Activated naive CD4-positive, alpha-beta T cell treated with anti-CD3 and anti-CD28 coated beads, Interleukin-2, amount 50 U/mL, for 16 hours (primary cell): ENCODE measurements at places on chromosomes 16 and 17.

DNA sequence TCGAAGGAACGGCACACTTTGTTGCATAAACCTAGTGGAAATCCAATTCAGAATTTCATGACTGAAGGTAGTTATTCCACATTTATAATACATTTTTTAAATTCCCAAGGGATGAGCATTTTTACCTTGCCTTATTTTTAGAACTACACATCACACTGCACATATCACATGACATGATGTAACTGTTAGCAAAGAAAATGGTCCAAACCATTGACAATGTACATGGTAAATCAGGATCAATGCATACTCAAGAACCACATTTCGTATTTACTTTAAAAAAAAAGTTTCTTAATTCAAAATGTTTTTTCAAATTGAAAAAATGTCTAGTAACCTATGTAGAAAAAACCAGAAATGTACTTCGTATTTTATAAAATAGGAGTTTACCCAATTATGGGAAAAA, 2.5 kb downstream of the KANSL1 start:
- DNase-seq = no peak

DNA sequence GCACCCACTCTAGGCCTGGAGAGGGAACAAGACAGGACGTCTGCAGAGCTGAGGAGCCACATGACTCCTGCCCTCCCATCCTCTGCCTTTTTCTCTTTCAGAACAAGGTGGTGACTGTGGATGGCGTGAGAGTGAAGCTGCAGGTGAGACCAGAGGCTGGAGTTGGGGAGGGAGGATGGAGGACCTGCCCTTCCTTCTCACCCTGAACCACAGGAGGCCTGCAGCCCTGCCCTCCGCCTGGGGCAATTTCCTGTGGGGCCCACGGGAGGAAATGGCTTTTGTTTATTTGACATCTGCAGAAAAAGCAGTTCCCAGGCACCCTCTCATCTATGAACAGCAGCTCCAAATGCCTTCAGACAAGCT, 5.1 kb downstream of the RAB37 start:
- no peak for DNase-seq

DNA sequence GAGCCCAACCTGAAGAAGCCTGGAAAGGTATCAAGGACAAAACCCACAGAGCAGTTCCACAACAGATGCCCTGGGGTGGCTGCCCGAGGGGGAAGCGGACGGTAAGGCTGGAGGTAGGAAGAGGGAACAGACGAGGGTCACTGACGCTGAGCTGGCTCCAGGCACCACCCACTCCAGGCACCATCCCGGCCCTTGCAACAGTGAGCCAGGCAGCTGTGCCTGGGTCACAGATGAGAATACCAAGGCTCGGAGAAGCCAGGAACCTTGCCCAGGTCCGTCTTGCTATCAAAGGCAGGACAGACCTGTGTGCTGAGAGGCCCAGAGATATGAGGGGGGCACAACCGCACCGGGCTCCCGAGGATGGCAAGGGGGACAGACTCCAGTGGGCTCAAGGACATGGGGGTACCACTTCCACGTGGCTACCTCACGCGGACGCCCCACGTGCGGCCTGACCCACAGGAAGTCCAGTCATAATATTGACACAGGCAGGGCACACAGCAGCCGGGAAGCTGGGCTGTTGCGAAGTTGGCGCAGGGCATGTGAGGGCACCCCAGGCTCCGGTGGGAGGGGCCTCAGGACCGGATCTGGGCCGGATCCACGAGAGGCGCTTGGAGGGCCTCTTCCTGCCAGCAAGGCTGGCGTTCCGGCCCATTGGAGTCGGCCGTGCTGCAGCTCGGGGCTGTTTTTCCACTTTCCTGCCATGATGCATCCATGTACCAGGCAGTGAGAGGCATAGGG, 29.9 kb downstream of the PEMT start:
- DNase-seq = no peak

GRCh38 chr17:33228548-33228947, 64.5 kb downstream of the ASIC2 start:
- no peak for DNase-seq

- no peak for DNase-seq
These were observed 73.1 kb upstream of the AXIN2 start for GRCh38 chr17:65634533-65634932.

GRCh38 chr16:35510701-35511100, 2051.3 kb downstream of the TP53TG3F start:
- DNase-seq = no peak

DNA sequence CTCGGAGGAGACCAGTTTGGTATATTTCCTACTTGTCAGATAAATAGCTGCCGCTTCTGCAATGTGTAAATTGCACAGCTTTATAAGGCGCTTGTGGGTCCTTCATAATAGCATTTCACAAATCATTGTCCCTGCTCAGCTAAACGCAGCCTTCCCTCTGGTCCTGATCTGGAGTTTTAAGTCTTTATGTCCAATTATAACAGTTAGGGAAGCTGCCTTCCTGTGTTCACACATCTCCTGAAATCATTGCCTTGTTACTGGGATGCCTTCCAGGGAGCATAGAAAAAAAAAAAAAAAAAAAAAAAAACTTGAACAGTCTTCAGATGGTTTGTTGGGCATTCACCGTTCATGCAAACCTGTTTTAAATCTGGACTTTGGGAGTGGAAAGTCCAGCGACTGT, 342.0 kb downstream of the XYLT1 start:
- DNase-seq = no peak

- no peak for DNase-seq
These were observed 72.3 kb upstream of the CCL1 start for GRCh38 chr17:34435182-34435928.

- peak; percentile 64 for DNase-seq
These were observed 276.5 kb downstream of the XYLT1 start for GRCh38 chr16:17194190-17194780.

- no peak for DNase-seq
These were observed 117.3 kb upstream of the RCVRN start for GRCh38 chr17:10022416-10022815.

- DNase-seq = no peak
These were observed 239.6 kb downstream of the CDH11 start for GRCh38 chr16:64882078-64882784.

- no peak for DNase-seq
These were observed 5.4 kb upstream of the CSNK1D start for GRCh38 chr17:82278786-82279391.

DNA sequence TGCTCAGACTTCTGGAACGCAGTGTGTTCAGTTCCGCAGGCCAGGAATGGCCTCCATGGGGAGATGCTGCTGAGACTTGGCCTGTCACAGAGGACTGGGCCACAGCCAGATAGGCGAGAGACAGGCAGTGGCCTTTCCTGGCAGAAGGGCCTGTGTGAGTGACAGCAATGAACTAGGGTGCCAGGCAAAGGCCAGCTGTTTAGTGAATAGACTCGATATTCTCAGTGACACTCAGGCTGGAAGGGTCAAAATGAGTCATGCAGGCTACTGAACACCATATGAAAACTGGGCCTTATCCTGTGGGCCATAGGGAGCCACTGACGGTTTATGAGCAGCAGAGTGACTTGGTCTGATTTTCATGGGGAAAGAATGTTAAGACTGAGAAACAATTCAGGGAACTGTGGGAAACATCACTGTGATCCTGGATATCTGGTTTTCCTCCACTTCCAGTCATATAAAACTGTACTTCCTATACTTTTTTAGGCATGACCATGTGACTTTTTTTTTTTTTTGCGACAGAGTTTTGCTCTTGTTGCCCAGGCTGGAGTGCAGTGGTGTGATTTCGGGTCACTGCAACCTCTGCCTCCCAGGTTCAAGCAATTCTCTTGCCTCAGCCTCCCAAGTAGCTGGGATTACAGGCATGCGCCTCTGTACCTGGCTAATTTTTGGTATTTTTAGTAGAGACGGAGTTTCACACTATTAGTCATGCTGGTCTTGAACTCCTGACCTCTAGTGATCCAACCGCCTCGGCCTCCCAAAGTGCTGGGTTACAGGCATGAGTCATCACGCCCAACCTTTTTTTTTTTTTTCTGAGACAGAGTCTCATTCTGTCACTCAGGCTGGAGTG, 5.2 kb upstream of the NUBP1 start:
- DNase-seq = peak; percentile 36

GRCh38 chr17:41439375-41439774, 1.4 kb downstream of the KRT38 start:
- DNase-seq = no peak

- peak; percentile 63 for DNase-seq
These were observed 29.3 kb downstream of the MXRA7 start for GRCh38 chr17:76681222-76682137.

GRCh38 chr16:57658130-57658877, 9.8 kb upstream of the ADGRG3 start:
- no peak for DNase-seq

DNA sequence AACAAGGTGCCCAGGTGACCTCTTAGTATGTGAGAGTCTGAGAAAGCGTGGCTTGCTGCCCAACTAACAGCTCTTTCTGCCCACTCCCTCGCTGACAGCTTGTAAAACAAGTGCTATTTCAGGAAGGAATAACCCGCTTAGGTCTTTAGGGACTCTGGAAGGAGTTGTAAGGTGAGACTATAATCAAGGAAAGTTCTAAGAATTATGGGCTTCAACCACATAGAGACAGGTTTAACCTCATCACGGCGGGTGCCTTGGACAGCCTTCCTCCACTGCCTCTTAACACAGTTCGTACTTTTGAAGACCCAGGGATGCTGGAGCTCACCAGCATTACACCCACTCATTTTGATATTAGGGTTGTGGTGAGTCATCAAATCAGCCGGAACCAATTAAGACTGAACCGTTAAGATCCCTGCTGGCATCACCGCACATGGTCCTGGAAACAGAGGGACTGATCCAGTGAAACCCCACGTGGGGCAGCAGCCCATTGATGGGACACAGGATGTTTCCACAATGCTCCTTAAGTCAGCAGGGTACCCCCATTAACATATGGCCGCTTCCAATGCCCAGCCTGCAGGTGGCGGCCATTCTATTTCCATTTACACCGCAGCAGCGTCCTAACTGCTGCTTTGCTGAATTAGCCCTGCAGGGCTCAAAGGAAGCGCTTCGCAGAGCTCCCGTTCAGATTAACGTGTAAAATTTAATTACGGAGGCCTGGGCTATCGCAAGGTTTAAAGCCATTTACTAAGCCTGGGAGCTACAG, 176.6 kb upstream of the SDK2 start:
- no peak for DNase-seq

GRCh38 chr17:79401704-79402674, 208.9 kb downstream of the RBFOX3 start:
- DNase-seq = no peak

DNA sequence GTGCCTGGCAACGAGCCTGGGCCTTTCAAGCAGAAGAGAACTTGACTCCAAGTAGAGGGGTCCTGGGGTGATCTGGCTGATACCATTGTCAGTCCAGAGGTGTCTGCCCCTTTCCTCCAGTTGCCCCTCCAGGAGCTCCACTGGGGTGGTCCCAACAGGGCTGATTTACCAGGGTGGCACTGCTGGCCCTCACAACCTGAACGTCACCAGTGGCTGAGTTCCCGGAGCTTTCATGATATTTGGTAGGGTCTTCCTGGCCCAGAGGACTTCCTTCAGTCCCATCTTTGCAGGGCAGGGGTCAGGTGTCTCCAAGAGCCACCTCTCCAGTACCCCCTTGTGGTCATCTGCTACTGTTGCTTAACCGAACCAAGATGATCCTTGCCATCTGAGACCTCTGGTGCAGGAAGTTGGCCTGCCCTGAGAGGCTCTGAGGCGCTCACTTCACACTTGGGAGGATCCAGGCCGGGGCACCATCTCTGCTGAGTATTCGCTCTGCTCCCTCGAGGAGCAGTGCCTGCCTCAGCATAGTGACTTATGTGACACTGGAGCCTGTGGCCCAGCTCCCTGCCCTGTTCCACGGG, 3.5 kb downstream of the LIMD2 start:
- no peak for DNase-seq

GRCh38 chr16:58419241-58419990, 27.1 kb downstream of the GINS3 start:
- DNase-seq = no peak

DNA sequence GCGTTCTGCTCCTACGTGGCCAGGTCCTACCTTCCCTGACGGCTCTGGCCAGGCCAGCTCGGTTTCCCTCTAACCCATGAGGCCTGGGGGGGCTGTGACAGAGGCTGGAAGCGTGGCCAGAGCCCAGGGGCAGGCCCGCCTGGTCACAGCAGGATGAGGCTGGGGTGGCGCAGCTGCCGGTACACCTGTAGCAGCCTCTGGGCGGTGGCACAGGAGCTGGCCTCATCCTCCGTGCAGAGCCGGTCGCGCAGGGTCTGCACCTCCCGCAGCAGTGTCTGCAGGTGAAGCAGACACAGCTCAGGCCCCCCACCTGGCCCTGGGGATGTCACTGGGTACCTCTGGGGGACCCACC, 11.5 kb downstream of the FAAP100 start:
- no peak for DNase-seq

- DNase-seq = no peak
These were observed 26.6 kb downstream of the TPSD1 start for GRCh38 chr16:1282324-1282973.

DNA sequence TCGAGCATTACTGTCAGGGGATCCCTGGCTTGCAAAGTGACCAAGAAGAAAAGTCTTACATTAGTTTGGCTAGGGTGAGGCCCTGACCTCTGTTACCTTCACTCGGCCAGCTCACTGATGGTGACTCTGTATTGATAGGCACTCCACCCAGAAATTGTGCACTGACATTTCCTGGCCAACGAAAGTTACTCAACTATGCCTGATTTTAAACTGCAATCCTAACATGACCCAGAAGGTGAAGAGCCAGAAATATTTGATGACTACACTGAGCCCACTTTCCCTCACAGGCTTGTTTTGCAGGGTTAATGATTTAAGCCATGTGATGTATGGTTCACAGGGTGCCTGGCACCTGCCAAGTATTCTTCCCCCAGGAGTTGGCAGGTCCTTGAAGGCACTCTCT, 208.2 kb upstream of the MAF start:
- DNase-seq = no peak

GRCh38 chr16:22665048-22665797, 148.7 kb upstream of the HS3ST2 start:
- no peak for DNase-seq

- no peak for DNase-seq
These were observed 411.7 kb downstream of the NPIPA7 start for GRCh38 chr16:16790597-16790996.

DNA sequence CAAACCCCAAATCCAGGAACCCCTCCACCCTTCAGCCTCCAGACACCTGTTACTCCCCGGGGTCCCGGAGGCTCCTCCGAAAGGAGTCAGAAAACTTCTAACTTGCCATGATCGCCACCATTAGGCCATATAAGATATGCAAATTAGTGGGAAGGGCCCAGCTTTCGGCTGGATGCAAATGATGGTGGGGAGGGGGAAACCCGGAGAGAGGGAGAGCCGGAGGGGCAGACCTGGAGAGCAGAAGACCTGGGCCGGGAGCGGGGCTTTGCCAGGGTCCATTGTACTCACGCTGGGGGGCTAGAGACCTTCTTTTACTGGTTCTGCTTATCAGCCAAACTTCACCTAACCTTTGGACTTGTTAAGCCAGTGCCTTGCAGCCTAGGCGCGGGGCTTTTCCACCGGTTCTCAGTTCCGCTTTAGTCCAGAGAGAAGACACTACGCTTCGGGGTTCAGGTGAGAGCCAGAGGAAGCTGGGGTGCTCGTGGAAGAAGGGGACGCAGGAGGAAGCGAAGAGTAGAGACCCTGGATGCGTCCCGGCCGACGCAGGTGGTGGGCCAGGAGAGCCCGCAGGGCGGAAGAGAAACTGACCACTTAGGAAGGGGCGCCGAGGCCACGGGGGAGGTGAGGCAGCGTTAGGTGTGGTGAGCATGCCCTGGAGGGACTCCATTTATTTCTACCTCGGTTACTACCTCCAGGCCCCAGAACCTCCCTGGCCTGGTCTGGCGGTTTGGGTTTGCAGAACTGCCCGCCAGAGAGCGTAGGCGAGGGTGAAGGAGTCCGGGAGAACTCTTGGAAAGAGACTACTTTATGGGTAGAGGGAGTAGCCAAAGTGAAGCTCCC, at the start of gene HNF1B:
HNF1B (minus strand) TSS at position 99 of the 840 bp plus-strand sequence. CDS start 175 bp downstream, outside the sequence.
- DNase-seq = no peak
